Osteocyte (in vitro differentiated cells): ENCODE measurements at places on chromosomes 6 and 20. TPM values are rescaled to one million over a fixed set of nuclear protein-coding genes. Genes with fewer than 3 reads are reported as not detected.

Gene STMND1
- not detected in 2 replicates for total RNA-seq

Gene SRMS
- total RNA-seq, result not detected in 2 replicates

Gene FAM229B
- total RNA-seq, result 27.5 and 29.2 TPM in 2 replicates

Gene CTSA
- total RNA-seq, result 310 and 318 TPM in 2 replicates

Gene VSX1
- not detected in 2 replicates for total RNA-seq

Gene KIFC1
- 10.8 and 11.6 TPM in 2 replicates for total RNA-seq

Gene ECT2L
- 0.13 TPM in 1 of 2 replicates, not detected in the other for total RNA-seq

Gene EYS
- not detected in 2 replicates for total RNA-seq

Gene SLC35D3
- not detected in 2 replicates for total RNA-seq

Gene PPP1R3G
- 0.29 and 0.40 TPM in 2 replicates for total RNA-seq

Gene IL17F
- total RNA-seq, result not detected in 2 replicates

Gene SLC17A1
- not detected in 2 replicates for total RNA-seq

Gene GHRH
- total RNA-seq, result not detected in 2 replicates

Gene SLC2A4RG
- total RNA-seq, result 74.8 and 80.7 TPM in 2 replicates

Gene MROH8
- total RNA-seq, result 1.5 and 3.2 TPM in 2 replicates

Gene ARG1
- total RNA-seq, result not detected in 2 replicates

Gene NKAIN4
- 0.62 TPM in 1 of 2 replicates, not detected in the other for total RNA-seq

Gene MAP7
- total RNA-seq, result 0.38 and 0.68 TPM in 2 replicates

DNA sequence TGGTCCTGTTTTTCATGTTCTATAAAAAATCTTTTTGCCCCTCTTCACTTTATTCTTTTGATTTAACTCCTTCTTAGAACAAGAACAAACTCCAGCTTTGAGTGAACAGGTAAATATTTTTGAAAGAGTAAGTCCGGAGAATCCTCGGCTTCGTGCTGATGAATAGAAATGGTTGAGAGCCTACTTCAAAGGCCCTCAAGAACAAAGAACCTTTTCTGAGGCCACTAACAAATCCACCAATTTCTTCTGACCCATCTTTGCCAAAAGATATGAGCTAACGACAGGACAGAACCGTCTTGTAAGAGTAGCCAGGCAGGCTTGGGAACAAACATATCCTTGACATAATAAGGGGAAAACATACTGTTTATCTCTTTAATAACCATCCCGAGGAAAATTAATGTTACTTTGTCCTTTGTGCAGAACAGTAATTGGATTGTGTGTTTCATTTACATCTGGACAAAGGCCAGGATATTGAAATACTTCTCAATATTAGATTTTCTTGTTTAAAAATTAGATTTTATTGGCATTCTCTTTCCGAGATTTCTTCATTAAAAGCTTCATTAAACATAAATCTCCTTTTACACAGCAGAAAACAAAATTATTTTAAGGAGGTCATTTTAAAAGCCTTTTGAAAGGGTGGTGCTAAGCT is 52.9 kb downstream of the NOX3 start:
- DNase-seq, result no peak

- no peak for DNase-seq
These were observed 99.3 kb downstream of the BMP2 start for GRCh38 chr20:6866741-6867140.

GRCh38 chr6:2950713-2951112 is 20.7 kb downstream of the SERPINB6 start:
- peak; percentile 62 for DNase-seq

GRCh38 chr20:60764328-60764727 is 487.7 kb upstream of the CDH4 start:
- DNase-seq, result no peak

GRCh38 chr6:136547336-136547735 is 2.9 kb downstream of the MAP7 start:
- no peak for DNase-seq

DNA sequence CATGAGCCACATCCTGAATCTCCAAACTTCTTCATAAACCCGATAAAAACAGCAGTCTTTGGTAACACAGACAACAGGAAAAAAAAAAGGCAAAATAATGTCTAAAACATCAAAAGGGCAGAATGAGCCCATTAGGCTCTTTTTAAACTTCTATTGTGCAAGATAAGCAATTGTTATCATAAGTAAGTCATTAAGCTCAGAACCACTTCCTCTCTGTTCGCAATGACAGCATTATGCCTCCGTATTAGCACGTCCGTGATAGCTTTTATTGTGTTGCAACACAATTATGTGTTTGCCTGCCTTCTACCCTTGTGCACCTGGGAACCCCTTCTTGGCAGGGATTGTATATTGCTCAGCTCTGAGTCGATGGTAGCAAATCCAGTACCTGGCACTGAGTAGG is 147.1 kb downstream of the LRFN2 start:
- no peak for DNase-seq

DNA sequence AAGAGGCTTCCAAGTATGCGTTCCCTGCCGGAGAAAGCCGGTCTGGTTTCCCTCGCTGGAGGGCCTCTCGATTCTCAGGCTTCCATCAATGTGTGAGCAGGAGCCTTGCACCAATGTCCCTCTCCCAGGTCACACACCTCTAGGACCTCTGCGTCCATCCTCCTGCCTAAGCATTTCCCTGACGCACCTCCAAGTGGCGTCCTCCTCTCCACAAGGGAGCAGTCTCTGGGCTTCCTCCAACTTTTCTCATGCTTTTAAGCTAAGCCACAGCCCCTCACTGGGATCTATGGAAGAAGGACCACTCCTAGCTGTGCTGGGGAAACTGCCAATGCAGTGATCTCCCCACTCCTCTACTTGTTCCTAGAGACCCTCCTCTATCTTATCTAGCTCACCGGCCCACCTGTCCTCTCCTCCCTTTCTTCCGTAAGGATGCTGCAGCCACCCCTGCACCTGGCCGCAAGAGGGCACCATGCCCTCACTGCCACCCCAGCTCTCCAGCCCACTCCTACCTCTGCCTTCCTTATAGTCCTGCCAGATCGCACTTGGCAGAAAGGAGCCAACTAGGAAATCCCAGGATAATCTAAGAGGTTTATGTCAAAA is 258.7 kb downstream of the LRFN2 start:
- DNase-seq, result no peak

- DNase-seq, result no peak
These were observed 39.1 kb upstream of the GTSF1L start for GRCh38 chr20:43765916-43766315.

DNA sequence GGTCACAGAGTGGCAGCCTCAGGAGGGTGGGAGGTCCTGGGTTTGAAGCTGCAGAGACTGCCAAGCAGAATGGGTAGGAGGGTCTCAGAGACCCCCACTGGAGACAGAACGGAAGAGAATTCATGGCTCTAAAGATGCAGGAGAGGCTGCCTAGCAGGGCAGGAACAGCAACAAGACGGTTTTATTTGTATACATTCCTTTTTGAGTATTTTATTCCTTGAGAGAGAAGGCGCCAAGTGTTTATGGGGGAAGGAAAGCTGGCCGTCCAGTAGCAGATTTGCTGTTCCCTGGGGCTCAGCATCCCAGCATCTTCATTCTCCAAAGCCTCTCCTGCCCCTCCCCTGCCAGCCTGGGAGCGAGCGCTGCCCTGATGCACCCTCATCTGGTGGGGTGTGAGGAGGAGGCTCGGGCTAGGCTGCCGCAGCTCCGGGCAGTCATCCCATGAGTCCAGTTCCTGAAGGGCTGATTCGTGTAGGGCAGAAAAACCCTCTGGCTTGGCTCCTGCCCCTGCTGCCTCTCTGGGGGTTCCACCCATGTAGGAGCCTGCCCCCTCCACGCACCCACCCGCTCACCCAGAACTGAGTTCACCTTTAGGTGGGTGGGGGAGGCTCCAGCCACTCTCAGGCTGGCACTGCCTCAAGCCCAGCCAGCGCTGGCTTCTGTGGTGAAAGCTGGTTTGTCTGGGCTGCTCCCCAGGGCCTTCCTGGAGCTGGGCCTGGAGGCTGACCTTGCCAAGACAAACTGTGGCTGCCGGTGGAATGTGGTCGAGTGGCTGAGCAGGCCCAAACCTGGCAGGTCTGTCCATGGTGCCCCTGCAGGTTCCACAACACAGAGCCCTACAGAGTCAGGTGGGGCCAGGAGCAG is 32.4 kb downstream of the CPXM1 start:
- DNase-seq, result no peak

DNA sequence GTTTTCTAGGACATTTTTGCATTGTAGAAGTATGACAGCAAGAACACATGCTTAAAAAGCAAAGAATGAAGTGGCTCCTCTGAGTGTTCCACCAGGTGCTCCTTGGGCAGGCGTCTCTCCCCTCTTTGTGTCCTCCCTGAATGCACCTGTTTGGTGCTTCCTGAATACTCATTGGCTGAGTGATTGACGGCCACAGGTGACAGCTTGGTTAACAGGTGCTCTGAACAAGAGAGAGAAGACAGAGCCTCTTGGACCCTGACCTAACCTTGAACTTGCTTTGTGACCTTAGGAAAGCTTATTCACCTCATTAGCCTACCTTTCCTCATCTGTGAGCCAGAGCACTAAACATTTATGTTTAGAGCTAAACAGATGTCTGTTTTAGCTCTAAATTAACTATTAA is 93.7 kb downstream of the TULP4 start:
- no peak for DNase-seq

GRCh38 chr6:24980507-24981385 is 45.0 kb upstream of the RIPOR2 start:
- no peak for DNase-seq

GRCh38 chr6:131765804-131766135 is 42.0 kb upstream of the ENPP1 start:
- no peak for DNase-seq

DNA sequence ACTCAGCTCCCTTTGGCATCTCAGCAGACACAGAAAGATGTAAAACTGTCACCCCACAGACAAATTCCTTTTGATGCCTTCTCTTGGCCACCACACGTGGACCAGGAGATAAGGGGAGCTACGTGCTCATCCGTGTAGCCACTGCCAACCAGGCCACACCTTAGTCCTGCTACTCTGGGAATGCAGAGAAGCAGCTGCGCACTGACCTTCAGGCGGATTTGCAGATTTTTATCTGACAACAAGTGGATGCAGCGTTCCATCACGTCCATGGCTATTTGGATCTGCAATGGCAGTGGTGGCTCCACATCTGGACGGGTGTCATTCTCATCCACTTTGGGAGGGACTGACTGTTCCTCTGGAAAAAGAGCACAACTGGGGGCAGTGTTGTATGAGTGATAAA is 30.8 kb downstream of the TTI1 start:
- no peak for DNase-seq

GRCh38 chr6:30044630-30045029 is 16.4 kb upstream of the POLR1H start:
- no peak for DNase-seq
